CD4-positive, alpha-beta T cell treated with Interleukin-17A for 1 hour (primary cell): ENCODE measurements at places on chromosomes 16 and 17.

DNA sequence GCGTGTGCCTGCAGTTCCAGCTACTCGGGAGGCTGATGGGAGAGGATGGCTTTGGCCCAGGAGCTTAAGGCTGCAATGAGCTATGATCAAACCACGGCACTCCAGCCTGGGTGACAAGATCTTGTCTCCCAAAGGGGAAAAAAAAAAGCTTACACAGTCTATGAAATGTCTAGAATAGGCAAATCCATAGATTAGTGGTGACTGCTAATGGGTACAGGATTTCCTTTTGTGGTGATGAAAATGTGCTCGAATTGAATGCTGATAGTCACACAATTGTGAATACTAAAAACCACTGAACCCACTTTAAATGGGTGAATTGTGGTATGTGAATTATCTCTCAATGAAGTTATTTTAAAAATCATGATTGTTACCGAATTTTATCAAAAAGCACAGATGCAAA lies 14.9 kb downstream of the USP7 start:
- no peak for DNase-seq

- no peak for DNase-seq
These were observed 59.8 kb downstream of the DNAH17 start for GRCh38 chr17:78517421-78517820.

DNA sequence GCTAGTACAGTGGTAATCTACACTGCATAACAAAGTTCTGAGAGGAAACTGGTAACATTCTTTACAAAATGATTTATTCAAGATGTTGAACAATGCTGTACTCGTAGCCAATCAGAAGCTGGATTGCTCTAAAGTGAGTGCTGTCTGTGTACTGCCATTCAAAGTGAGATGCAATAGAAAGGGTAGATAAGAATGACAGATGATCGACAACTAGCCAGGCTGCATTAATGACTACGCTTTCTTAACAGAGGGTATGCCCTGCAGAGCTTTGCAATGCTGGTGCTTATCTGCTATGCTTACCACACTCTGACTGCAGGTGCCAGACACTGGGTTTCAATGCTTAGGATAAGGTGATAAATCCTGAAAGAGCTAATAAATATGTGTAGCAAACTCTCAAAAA lies 46.1 kb upstream of the SLC25A19 start:
- no peak for DNase-seq

GRCh38 chr16:24535827-24536226 lies 3.5 kb upstream of the RBBP6 start:
- no peak for DNase-seq

DNA sequence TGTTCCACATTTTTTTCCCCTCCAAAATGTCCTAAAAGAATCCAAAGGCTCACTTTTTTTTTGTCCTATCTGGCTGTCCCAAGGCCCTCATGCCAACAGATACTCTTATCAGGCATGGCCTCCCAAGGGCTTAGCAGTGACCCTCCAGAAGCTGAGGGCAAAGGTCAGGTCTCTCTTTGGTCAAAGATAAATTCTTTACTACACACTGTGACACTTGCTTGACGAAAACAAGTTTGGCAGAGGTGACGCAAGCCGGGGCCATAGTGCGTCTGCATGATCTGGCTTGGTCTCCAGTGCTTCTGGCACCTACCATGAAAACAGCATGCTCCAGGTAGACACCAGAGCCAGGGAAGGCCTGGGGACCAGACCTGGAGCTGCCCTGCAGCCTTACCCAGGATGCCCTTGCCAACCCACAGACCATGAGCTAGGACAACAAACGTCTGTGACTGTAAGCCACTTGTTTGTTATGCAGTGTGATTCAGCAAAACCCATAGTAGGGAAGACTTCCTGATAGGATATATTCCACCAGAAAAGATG lies 48.5 kb upstream of the IRF8 start:
- DNase-seq, result no peak

- peak; percentile 80 for DNase-seq
These were observed 129.5 kb downstream of the ANKRD11 start for GRCh38 chr16:89360760-89361435.

DNA sequence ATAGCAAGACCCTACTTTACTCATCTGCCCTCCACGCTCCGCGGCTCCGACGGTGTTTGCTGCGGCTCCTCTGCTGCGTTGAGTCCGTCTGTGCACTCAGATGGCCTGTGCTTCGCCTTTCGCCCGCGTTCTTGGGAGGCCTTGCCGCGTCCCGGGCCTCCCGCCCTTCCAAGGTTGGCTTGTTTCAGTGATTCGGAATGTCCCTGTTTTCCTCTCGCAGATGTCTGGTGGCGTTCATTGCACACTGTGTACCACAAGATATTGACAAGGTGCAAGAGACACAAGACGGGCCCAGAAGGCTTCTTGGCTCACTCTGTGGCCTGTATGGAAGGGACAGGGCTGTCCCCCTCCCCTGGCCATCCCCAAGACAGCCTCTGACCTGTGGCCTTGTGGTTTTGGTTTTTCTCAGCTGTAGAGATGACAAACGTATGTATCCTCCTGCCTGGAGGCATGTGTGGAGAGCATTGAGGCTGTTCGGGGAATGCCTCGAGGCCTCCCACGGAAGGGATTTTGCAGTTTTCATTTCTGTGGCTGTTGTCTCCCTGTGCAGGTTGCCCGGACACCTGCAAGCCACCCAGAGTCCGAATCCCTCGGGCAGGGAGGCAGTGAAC lies 15.4 kb downstream of the MGRN1 start:
- DNase-seq, result no peak

- no peak for DNase-seq
These were observed 18.9 kb upstream of the RAP1GAP2 start for GRCh38 chr17:2777242-2777867.

- peak; percentile 32 for DNase-seq
These were observed 52.3 kb downstream of the YWHAE start for GRCh38 chr17:1347589-1348323.

GRCh38 chr16:14405611-14406537 lies 224.2 kb downstream of the PARN start:
- peak; percentile 1 for DNase-seq

GRCh38 chr17:78739331-78739931 lies 42.6 kb downstream of the CYTH1 start:
- DNase-seq, result no peak

GRCh38 chr17:8951206-8951605 lies 14.3 kb downstream of the PIK3R5 start:
- DNase-seq, result no peak

DNA sequence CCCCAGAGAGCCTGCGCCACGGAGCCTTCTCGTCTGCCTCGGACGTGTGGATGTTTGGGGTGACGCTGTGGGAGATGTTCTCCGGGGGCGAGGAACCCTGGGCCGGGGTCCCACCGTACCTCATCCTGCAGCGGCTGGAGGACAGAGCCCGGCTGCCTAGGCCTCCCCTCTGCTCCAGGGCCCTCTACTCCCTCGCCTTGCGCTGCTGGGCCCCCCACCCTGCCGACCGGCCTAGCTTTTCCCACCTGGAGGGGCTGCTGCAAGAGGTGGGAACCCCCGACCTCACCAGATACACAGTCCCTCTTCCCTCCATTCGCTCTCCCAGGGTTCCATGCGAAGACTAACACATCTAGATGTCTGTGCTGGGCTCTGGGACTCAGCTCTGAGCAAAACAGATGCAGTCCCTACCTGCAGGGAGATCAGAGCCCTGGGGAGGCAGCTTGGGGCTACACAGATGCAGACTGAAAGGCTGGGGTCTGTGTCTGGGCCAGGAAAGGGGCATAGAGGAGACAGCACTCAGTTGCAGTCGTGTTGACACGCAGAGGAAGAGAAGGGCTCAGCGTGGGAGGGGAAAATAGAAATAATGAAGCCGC lies 3.7 kb downstream of the TNK1 start:
- no peak for DNase-seq

- no peak for DNase-seq
These were observed 108.2 kb upstream of the IRX5 start for GRCh38 chr16:54822492-54822891.

DNA sequence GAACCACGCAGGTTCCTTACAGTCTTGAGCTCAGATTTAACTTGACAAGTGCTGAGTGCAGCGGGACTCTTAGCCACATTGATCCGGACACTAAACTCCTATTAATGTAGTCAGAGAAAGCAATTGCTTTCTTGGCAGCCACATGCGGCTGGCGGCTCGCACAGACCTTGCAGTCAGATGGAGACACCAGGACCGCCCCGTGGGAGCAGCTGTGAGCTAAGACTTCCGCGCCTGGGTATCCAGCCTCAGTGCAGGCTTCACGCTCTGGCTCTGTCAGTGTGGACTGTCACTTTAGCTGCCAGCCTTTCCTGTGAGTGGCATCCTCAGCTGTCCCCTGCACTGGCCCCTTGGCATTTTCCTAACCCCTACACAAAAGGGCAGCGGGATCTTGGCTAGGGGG lies 80.9 kb upstream of the NLRP1 start:
- no peak for DNase-seq

DNA sequence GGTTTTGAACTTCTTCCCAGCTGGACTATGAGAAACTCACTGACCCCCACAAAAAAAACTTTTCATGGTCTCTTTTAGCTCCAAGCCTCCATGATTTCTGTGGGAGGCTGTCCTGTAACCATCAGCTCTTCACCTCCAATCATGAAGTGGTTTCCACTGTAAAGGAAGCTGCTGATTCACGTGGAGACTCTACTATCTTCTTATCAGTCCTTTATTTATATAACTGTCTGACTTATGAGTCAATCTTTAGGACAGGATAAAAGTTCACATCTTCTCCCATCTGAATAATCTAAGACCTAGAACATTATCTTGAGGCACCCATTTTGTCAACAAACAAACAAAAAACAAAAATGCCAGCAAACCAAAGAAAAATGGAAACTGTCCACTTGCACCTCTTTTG lies 409.9 kb downstream of the SLC39A11 start:
- DNase-seq, result no peak

- peak; percentile 83 for DNase-seq
These were observed 5.5 kb downstream of the GAS2L2 start for GRCh38 chr17:35747540-35748017.

DNA sequence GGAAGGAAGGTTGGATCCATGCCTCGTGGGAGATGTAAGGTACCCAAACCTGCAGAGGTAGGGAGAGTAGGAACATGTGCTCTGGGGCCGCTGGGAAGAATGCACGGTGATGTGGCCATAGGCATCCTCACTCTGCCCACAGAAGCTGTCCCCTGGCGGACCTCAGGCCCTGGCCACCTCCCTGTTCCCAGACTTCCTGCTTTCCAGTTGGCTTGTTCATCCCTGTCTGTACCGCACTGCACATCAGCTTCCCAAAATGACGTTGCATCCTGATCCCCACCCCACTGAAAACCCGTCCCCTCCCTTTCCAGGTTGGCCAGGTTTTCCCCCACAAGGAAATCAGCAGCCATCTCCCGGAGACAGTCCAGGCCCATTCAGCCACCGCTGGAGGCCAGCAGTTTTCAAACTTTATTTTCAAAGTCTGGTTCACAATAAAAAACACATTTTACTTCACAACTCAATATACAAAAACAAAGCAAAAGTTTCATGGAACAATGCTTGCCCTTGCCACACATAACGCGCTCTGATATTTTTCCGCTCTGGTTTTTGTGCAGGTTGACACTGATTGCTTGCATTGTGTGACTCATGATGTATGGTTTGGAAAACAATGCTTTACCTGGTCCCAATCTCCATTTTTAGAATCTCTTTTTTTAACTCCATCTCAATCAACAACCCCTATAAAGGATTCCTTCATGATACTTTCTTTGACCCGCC lies 143.0 kb downstream of the GAS7 start:
- DNase-seq, result no peak

GRCh38 chr17:19708431-19709175 lies 7.8 kb downstream of the SLC47A2 start:
- no peak for DNase-seq

DNA sequence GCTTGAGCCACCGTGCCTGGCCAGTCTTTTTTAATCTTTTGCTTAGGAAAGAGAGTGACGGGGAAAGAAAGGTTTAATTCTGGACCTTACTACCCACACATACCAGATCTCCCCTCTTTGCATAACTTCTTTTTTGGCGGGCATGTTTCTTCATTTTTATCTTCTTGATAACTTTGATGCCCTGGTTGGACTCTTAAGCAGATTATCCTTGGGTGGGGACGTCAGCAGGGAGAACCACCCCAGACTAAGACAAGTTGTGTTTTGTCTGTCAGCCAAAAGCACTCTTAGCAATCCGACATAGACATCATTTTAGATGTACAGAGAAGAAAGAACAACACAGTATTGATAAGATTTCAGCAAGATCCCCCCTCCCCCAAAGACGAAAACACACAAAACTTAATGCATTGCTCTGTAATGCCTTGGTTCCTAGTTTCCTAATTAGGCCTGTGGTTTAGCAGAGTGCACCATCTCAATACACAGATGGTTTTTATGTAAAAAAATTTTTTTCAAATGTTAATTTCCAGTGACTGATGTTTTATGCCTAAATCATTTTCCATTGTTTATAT lies 99.9 kb downstream of the MSI2 start:
- DNase-seq, result no peak

DNA sequence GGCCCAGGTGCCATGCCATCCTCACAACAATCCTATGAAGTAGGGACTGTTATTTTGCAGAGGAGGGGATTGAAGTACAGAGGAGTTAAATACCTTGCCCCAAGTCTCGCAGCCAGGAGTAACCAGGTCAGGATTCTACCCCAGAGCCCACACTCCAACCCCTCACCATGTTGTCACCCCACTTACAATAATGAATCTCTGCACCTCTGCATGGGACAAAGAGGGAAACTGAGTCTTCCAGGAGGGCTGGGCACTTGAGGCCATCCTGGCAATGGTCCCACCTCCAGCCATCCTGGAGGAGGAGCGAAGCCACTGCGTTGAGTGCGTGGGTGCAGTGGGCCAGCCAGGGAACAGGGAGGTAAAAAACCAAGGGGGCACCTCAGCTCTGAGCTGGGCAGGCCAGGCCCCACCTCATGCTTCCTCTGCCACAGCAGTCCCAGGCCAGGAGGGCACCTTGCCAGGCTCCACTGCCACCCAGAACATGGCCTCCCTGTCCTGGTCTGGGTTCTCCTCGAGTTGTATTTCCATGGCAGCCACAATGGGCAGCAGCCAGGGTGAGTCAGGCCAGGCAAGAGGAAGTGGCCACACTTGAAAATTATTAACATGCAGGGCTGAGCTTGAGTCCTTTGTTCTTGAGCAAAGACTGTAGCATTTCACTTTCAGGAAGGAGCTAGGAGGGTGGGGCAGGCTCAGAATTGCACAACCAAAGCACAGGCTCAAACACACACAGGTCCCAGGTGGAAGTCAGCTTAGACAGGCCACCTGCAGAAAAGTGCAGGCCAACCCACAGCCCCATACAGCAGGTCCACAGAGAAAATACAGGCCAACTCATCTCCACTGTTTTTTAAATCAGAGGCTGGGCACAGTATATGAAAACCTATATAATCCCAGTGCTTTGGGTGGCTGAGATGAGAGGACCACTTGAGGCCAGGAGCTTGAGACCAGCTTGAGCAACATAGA lies 52.1 kb downstream of the CUEDC1 start:
- DNase-seq, result peak; percentile 17

DNA sequence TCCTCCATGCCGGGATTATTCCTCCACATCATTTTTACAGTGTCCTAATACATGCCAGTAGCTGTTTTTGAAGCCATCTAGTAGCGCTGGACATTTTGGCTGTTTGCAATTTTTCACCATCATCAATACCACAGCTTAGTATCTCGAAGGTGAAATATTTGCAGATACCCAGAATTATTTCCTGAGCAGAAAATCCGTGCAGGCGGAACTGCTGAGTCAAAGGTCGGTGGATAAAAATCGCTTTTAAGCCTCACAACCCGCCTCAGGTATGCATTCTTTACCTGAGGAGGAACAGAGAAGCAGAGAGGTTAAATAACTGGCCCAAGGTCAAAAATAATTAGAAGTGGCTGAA lies 584 bp upstream of the TNRC6A start:
- DNase-seq, result no peak

GRCh38 chr17:40345161-40345993 lies 19.2 kb downstream of the GJD3 start:
- peak; percentile 57 for DNase-seq
